Tibial nerve (tissue), 4 donors: ENCODE measurements at places on chromosomes 1 and 21.

GRCh38 chr1:154989195-154989860 lies 4.1 kb upstream of the LENEP start:
- no peak for DNase-seq

- no peak for DNase-seq
Observed at GRCh38 chr1:110285316-110285715, 53.9 kb upstream of the RBM15 start.

- DNase-seq: no peak
Observed at GRCh38 chr1:114609026-114609425, 27.6 kb upstream of the BCAS2 start.

DNA sequence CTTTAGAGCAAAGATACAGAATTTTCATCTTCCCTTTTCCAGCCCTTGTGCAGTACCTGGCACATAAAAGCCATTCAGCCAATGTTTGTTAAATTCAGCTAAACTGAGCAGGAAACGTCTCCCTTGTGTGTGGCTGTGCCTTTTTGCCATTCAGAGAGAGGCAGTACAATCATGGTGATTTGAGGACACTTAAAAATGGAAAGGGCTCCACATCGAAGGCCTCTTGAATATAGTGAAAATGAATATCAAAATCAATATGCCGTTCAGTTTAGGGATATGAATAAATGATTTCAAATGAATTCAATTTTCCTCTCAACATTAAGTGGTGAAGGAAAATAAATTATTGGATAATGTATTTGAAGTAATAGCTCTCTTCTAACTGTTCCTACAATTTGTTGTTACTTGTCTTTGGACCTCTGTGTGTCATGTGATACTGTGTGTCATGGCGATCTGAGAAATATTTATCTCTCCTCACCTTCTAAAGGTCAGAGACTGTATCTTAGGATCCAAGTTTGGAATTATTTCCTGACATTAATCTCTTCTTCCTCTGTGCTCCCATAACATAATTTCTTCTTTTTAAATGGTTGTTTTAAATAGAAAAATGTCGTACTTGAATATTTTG lies 355.6 kb upstream of the ST6GALNAC5 start:
- DNase-seq: no peak

DNA sequence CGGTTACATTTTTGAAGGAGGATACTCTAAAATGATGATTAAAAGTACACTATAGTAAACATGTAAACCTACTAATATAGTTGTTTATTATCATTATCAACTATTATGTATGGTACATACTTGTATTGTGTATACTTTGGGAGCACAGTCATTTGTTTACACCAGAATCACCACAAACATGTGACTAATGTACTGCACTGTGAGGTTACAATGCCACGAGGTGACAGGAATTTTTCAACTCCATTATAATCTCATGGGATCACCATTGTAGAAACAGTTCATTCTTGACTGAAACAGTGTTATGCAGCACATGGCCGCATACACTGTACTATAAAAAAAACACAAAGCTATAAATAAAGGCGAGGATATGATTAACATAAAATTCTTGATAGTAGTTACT lies 44.3 kb downstream of the GPATCH2 start:
- no peak for DNase-seq

DNA sequence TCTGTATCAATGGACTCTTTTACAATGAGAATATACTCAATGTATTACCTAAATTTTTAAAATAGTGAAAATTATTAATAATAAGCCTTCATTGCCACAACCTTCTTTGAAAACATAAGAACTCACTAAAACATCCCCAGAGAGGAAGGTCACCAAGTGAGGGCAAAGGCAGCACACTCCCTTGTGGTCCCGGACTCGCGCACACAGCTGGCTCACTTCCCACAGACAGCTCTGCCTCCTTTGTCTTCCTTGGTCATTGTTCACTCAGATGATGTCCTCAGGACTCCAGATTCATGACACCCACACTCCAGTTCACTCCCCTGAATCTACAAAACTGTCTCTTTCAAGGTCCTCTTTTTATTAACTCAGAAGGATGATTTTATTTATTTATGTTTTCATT lies 19.2 kb upstream of the UBR4 start:
- no peak for DNase-seq

GRCh38 chr1:87404296-87404695 lies 75.6 kb downstream of the LMO4 start:
- no peak for DNase-seq

DNA sequence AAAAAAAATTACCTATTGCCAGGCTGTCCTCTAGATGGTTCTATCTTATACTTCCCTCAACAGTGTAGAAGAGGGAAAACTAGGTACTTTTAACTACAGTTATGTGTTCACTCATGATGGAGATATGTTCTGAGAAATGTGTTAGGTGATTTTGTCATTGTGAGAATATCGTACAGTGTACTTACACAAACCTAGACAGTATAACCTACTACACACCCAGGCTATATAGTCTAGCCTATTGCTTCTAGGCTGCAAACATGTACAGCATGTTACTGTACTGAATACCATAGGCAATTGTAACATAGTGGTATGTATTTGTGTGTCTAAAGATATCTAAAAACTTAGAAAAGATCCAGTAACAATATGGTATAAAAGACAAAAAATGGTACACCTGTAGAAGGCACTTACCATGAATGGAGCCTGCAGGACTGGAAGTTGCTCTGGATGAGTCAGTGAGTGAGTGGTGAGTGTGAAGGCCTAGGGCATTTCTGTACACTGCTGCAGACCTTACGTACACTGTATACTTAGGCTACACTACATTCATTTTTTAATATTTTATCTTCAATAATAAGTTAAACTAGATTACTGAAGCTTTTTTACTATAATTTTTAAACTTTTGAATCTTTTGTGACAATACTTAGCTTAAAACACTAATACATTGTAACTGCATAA lies 13.2 kb downstream of the MGST3 start:
- no peak for DNase-seq

DNA sequence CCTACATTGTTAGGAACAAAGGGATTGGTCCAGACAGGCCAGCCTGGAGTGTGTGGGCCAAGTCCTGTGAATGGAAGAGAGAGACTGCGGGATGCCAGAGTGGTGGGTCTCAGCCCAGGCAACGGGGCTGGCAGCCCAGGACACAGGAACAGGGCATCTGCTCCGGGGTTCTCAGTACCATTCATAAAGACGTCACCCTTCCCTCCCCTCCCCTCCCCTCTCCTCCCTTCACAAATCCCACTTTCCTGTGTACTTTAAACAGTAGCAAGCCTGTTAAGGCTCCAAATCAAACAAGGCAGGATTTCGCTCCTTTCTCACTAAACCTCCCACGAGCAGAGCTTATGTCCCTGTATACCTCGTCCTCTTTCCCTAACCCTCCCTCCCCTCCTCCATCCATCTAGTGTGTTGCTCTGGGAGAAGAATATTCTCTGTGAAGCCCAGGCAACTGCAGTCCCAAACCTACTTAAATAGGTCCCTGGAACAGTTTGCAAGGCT lies 4.2 kb upstream of the PLXNA2 start:
- no peak for DNase-seq

- DNase-seq: no peak
Observed at GRCh38 chr1:5375481-5375880, 616.7 kb downstream of the NPHP4 start.

DNA sequence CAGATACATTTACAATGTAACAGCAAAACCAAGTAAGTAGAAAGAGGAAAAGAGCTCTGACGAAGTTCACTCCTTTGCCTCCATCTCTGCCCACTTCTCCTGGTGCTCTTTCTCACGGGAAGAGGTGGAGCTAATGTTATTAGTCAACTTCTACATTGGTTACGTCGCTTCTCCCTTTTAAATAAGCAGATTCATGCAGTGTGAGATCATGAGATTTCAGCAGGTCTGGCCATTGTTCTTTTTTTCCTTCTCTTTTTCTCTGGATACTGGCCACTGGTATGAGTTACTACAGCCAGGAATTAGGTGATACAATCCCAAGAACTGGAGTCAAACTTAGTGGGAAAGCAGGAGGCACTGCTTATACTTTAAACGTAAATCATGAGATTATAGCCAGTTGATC lies 207.1 kb downstream of the AKT3 start:
- no peak for DNase-seq

DNA sequence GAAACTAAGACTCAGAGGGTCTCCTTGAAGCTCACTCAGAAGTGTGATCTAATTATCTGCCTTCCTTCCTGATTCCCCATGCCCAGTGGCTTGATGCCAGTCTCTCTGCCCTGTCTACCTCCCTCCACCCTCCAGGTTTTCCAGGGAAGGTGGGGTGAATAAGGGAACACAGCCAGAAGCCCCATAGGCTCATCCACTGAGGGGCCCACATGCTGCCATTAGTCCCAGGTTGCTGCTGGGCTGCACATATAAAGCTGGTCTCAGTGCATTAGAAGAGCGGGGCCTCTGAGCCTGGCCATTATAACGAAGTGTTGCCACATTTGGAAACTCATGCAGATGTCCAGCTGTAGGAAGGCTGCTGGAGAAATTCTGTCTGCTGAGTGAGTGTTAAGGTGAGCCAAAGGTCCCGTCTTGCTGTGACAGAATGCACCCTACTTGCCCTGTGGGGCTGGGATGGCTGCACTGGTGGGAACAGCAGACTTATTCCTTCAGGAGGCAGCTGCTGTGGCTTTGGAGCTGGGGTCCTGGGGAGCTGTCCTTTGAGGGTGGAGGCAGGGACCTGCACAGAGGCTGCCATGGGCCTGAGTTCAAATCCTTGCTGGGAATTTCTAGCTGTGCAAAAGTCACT lies 2.9 kb downstream of the ADORA1 start:
- no peak for DNase-seq

DNA sequence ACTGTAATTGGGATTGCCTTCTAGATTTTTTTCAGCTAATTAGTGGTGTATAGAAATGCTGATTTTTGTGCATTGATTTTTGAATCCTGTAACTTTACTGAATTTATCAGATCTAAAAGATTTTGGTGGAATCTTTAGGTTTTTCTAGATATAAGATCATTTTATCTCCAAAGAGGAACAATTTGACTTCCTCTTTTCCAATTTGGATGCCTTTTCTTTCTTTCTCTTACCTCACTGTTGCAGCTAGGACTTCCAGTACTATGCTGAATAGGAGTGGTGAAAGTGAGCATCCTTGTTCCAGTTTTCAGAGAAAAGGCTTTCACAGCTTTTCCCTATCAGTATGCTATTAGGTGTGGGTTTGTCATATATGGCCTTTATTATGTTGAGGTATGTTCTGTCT lies 53.6 kb downstream of the TESK2 start:
- no peak for DNase-seq

GRCh38 chr1:79920960-79921669 lies 914.6 kb upstream of the ADGRL4 start:
- no peak for DNase-seq

DNA sequence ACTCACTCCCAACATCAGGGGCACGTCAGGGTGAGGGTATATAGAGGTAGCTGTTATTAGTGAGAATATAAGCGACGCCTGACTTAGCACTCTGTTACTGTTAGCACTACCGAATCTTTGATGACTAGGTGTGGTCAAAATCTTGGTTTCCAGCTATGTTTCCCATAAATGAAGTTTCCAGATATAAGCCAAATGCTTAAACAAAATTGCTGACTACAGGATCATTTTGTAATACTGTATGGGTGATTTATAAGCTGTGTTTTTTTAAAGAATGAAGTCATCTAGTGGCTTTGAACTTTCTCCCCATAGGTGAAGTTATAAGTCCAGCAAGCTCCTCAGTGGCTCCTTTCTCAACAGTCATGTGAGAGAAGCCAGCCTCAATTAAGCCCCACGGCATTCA lies 23.7 kb downstream of the KCNJ15 start:
- no peak for DNase-seq

DNA sequence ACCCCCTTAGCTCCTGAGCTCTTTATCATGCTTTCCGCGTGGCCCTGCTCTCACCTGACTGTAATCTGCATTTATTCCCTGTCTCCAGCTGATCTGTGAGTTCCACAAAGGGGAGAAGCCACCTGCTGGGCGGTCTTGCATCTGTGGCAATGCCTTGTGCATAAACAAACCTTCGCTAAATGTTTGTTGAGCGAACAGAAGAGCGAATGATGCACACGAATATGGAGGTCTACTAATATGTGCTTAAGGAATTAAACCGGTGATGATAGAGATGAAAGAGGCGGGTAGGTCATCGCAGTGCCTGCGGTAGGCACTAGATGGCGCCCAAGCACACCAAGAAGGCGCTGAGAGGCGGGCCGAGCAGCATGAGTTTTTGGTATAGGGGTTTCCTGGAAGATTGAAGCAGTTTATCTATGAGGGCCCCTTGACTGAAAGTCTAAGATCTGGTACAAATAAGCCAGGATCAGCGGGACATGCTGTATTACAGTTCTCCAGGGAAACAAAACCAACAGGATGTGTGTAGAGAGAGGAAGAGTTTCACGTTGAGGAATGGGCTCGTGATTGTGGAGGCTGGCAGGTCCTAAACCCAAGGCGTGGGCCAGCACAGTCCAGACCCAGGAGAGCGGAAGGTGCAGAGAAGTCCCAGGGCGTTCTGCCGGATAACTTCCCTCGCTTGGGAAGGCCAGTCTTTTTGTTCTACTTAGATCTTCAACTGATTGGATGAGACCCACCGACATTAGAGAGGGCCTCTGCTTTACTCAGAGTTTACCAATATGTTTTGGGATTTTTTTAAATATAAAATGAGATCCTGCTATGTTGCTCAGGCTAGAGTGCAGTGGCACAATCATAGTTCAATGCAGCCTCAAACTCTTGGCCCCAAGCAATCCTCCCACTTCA lies 34.7 kb downstream of the TOMM20 start:
- peak; percentile 87 for DNase-seq

DNA sequence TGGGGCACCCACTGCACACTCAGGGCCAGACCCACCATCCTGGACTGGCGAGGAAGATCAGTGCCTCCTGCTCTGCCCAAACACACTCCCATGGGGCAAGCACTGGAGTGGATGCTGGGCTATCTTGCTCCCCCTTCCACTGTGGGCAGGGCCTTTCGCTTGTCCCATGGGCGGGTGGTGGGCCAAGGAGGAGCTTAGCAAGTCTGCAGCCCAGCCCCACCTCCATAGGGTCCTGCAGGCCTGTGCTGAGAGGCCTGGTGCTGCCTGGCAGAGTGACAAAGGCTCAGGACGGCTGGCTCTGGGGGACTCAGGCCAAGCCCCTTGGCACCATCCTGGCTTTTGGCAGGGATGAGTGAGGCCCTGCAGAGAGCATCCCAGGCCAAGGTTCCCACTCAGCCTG lies 89.4 kb downstream of the PTPRU start:
- no peak for DNase-seq

- DNase-seq: no peak
Observed at GRCh38 chr1:6338695-6339094, 54.9 kb downstream of the ACOT7 start.

DNA sequence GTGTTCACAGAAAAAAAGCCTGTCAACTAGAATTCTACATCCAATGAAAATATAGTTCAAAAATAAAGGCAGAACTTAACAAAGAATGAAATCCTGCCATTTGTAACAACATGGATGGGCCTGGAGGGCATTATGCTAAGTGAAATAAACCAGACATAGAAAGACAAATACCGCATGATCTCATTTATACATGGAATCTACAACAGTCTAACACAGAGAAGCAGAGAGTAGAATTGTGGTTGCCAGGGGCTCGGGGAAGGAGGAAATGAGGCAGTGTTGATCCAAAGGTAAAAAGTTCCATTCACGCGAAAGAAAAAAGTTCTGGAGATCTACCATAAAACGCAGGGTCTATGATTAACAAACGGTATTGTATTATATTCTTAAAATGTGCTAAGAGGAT lies 282.6 kb downstream of the MRPL39 start:
- DNase-seq: no peak
